ENCODE measurements at places on chromosomes 11 and 22.
A peak's percentile ranks its signal among the peaks of the same experiment; 100 is the strongest.

DNA sequence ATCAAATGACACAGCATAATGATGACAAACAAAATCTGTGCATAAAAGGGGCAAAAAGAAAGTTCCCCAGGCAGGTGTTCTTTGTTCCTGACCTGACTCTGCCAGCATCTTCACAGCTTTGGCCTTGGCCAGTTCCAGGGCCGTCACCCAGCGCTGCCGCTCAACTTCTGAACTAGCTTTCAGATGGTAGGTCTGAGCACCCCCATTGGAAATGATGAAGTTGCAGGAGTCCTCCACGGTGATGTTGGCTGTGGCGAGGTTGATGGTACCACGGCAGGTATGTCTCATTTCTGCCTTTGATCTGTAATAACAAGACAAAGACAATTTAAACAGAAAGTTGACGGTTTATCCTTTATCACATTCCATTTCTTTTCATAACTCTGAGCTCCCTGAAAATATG, 5.3 kb downstream of the OSBP start:
- DNase-seq: no peak

GRCh38 chr11:36312611-36313472, 16.8 kb downstream of the PRR5L start:
- no peak for DNase-seq

- DNase-seq: no peak
Observed at GRCh38 chr11:73218106-73218829, at the start of gene P2RY2. P2RY2 (plus strand) TSS chr11:73218281; CDS start chr11:73234160, 15,879 bp downstream.

DNA sequence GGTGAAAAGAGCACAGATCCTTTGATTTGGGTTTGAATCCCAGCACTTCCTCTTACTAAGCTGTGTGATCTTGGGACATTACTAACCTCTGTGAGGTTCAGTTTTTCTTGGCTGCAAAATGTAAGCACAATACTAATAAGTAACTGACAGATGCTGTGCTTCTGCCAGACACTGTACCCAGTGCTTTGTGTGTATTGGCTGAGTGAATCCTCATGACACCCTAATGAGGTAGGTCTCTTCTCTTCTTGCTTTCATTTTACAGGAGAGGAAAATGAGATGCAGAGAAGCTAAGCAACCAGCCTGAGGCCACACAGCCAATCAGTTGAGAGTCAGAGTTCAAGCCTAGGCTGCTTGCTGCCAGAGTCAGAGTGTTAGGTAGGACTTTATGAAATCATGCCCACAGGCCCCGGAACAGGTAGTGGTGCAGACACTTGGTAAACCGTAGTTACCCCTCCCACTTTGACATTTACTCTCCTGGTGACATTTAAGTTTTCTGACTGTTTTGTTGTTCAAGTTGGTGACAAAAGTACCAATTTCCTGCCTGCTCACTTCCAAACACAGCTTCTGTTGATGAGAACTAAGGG, 21.2 kb downstream of the PTPRJ start:
- DNase-seq: peak; percentile 44

DNA sequence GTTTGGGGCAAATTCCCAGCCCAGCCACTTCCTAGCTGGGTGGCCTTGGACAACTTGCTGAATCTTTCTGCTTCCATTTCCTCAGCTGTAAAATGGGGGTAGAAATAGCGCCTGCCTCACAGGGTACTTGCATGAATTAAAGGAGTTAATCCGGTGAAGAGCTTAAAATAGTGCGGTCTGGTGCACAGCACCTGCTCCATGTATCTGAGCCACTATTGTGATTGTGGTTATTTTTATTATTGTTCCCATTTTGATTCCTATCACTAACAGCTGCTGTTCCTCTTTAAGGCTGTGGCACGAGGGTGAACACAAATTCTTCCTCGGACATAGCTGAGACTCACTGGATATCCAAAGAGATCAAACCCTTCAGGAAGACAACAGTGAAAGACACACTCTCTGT, 46.9 kb upstream of the TP53I11 start:
- DNase-seq: no peak

DNA sequence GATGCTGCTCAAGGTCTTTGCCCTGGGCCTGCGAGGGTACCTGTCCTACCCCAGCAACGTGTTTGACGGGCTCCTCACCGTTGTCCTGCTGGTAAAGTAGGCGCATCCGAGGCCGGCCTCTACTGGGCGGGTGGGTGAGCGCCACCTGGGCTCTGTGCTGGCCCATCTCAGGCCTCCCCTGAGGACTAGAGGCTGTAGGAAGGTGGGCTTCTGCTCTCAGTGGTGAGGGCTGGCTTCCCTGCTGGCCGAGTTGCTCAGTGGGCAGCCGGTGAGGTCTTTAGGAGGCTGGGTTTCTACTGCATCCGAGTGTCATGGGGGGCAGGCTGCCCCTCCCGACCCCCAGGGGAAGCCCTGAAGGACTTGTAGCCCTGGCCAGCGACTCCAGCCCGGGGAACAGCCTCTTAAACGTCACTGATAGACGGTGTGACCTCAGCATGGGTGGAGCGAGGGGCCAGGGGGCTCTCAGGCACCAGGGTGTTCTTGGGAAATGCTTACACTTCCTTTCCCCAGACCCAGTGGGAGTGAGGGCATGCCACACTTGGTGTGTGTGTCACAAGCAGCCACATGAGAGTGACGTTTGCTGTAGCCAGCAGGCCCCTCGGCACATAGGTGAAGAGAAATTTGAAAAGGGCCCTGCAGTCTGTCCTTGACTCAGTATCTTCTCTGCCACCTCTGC, 30.3 kb downstream of the TPCN2 start:
- no peak for DNase-seq

DNA sequence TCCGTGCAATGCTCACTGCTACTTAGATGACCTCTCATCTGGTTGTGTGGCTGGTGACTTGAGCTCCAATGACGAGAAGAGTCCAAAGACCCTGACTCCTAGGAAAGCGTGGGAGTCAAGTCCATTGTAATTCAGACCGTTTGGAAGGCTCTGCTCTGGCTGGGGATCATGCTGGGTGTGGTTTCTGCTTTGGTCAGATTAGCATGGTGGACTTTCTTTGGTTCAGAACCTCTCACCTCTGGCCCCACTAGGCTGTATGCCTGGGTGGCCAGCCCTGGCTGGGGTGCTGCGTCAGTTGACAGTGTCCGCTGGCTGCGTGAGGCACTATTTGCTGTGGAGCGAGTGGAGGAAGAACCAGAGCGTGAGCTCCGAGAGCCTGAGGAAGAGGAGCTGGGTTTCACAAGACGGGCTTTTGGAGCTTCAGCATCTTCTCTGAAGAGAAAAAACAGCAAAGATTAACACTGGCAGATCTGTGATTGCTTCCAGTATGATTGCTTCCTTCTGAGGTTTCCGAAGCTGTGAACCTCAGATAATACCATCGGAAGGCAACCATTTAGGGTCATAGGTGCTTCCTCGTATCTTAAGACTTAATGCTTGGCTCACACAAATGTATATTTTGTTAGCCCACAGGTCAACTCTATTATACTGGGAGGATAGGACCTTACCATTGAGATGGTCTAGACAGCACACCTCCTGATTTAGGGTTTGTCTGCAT, 11.6 kb upstream of the HSPA8 start:
- DNase-seq: no peak

DNA sequence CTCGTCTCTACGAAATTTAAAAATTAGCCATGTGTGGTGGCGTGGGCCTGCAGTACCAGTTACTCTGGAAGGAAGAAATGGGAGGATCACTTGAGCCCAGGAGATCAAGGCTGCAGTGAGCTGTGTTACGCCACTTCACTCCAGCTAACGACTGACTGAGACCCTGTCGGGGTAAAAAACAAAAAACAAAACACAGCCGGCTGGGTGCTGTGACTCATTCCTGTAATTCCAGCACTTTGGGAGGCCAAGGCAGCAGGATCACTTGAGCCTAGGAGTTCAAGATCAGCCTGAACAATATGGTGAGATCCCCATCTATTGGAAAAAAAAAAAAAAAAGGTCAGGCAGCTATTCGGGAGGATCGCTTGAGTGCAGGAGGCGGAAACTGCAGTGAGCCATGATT, 2.4 kb downstream of the PAFAH1B2 start:
- DNase-seq: no peak

- no peak for DNase-seq
Observed at GRCh38 chr11:18046116-18046777, at the start of gene TPH1. TPH1 (minus strand) TSS chr11:18046269; CDS start chr11:18040762, 5,507 bp downstream.

DNA sequence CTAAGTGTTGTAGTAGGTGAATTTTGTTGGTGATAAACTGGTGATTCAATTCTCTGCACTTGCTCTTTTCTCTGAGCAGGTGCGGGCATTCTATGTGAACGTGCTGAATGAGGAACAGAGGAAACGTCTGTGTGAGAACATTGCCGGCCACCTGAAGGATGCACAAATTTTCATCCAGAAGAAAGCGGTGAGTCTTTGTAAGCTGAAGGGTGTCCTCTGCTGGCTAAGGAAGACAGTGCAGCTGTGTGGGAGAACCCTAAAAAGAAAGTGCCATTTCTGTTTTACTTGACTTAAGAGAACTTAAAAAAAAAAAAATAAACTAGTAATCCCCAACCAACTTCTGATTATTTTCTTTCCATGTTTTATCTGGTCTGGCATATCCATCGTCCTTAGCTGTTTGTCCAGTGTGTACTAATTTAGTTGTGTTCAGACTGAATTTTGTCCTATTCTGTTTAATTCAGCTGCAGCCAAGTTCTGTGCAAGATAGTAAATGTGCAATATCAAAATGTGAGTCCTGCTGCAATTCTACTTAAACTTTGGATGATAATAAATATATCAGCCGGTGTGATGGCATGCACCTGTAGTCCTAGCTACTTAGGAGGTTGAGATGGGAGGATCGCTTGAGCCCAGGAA, 29.6 kb downstream of the CAT start:
- no peak for DNase-seq

DNA sequence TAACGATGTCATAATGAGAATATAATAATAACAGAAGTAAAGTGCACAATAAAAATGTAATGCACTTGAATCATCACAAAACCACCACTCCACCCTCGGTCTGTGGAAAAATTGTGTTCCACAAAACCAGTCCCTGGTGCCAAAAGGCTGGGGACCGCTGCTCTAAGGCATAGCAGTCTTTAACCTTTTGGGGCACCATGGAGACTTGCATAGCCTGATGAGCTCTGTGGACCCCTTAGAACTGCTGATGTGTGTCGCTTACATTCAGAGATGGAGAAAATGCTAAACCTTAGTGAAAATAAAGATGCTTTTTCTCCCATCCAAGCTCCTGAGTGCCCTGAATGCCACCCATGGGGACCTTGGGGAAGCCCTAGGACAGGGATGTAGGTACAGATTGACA, 87.6 kb upstream of the SEPTIN5 start:
- no peak for DNase-seq

DNA sequence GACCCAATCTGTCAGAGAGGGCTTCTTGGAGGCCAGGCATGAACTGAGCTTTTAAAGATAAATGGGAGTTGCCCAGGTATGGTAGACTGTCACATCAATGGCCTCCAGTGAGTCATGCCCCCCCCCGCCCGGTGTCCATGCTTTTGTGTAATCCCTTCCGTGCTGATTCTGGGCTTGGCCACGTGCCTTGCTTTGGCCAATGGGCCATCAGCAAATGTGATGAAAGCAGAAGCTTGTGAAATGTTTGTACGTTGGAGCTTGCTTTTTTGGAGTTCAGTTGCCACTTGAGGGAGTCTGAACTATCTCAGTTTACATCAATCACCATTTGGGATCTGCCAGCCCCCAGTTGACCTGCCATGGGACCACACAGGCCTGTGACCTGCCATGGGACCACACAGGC, 4.3 kb upstream of the THY1 start:
- DNase-seq: no peak

- DNase-seq: no peak
Observed at GRCh38 chr22:48779211-48779643, 1048.4 kb downstream of the BRD1 start.

- DNase-seq: peak; percentile 20
Observed at GRCh38 chr22:25235547-25236290, 16.3 kb downstream of the CRYBB2 start.

DNA sequence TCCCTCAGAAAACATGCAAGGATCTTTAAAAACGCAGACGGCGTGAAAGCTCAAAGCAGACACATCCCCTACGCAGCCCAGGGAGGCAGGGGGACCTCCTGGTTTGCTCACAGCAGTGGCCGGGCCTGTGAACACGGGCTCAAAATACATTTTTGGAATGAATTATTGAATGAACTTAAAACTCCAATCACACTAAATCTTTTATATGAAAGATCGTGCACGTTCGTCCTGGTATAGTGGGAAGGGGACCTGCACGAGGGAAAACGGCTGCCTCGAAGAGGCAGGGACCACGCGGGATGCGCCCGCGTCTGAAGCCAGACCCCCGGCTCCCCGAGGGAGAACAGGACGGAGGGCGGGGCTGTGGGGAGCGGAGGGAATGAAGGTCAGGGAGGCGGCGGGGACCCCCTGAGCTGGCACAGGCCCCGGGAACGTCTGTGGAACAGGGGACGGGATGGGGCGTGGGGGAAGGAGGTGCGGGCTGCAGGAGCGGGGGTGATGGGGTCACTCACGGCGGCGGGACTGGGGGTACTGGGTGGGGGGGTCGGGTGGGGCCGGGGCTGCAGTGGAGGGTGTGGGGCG, 1.3 kb upstream of the PANX2 start:
- DNase-seq: no peak

DNA sequence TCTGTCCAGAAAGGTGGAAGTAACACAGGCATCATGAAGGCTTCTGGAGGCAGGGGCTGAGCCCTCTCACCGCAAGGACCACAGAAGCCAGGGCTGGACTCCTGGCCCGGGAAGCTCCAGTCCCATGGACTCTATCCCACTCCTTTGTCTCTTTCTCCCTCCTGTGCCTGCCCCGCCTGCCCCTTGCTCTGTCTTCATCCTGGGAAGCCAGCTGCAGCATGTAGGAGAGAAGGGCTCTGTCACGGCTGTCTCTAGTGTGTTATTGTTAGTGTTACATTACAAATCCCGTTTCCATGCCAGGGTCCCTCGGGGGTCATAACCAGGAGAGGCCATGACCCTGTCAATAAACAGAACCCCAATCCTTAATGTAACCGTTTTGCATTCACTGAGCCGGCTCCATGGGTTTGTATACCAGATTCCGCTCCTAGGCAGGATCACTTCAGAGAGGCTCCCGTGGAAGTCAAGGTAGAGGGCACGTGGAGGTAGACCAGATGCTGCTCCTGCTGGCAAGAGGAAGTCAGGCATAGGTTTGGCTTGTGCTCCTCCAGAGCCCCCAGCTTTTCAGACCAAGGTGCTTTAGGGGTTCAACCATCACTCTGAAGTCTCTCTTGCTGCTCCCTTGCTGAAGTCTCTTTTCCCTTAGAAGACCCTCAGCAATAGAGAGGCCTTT, 293.2 kb downstream of the ETS1 start:
- no peak for DNase-seq

DNA sequence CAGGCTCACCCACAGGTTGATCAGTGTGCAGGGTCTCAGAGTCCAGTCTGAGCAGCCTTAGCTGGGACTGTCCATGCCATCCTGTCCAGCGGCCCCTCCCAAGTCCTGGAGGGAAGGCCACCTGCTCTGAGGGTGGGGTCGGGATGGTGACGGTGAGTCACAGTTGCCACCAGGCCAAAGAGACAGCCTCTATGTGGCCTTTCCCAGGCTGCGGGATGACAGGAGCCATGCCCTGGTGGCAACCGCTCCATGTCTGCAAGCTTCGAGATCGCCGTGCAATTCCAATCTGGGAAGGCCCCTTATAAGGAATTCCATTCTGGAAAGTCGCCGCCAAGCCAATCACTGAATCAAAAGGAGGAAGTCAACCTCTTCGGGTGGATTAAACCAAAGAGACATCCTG, 47.5 kb downstream of the RTL6 start:
- DNase-seq: no peak

GRCh38 chr11:67026941-67027340, 4.0 kb downstream of the SYT12 start:
- no peak for DNase-seq
